ENCODE measurements at places on chromosomes 5 and 9.

DNA sequence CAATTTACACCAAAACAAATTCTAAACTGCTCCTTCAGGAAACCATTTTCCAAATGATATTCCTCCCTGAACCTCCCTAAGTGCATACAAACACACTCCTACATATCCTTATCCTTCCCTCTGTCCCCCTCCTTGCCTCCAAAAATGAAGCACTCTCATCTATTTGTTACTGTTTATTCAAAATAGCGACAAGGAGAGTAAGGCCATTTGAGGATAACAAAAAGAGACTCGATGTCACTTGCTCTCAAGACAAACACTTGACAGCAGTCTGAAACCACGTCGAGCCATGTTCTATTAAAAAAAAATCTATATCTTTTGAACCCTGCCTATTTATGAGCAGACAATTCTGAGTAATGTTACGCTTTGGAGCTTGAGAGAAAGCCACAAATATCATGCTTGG is 547.9 kb downstream of the DTWD2 start:
- no peak for DNase-seq

GRCh38 chr9:134328341-134328840 is 2.1 kb downstream of the RXRA start:
- DNase-seq, result no peak

GRCh38 chr5:131067636-131068035 is 97.4 kb downstream of the HINT1 start:
- no peak for DNase-seq

DNA sequence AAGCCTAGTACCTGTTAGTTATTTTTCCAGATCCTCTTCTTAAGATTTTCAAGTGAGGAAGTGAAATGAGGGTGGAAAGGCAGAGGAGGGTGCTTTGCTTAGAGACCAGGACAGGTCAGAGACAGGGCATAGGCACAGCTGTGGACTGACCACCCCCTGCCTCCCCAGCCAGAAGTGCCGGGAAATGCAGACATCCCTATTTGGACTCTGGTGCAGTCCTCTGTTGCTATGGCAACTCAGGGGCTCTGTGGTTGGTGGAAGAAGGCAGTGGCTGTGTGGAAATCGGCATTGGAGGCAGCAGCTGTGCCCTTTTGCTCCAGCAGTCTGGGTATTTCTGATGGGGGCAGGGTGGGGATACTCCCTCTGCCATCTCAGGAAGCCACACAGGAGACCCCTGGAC is 43.3 kb upstream of the NDFIP1 start:
- no peak for DNase-seq

DNA sequence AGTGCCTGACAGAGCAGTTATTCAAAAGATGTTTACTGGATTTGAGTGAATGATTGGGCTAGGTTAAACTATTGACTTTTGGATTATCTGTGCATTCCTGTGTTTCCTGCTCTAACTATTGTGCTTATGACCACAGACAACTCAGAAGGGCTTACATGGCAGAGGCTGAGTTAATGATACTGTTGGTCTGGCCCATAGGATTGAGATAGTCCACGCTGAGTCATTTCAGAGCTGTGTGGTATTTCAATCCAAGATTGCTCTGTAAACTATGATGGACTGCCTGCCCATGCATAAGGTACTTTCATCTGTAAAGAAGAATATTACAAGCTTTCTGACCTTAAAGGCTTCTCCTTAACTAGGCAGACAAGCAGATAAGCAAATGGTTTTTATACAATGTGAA is 49.1 kb upstream of the SLIT3 start:
- no peak for DNase-seq

DNA sequence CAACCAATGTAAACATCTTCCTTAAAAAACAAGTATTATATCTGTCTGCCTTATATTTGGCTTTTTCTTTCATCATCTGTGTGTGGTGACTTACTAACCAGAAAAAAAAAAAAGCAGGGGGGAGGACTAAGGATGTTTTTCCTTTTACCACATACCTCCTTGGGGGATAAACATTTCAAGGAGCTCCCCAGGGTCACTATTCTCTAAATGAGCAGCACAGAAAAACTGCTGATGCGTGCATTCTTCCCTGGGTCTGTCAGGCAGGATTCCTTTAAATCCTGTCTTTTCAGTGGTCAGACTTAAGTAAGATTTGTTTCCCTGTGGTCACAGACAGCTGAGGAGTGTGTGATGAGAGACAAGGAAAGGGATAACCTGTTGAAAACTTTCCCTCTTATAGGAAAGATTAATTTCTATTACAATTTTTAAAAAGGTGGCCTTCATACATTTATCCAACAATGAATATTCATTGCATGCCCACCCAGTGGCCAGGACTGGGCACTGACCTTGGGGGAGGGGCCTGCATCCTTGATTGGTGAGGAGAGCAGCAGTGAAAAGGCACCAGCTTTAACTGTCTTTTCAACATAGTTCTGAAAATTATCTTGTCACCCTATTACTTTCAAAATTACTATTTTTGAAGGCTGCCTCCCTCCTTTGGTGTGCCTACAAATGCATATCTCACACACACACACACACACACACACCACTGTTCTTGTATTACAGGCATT is 123.1 kb downstream of the TLE4 start:
- DNase-seq, result no peak

- DNase-seq, result no peak
Measured at GRCh38 chr9:27189426-27189825, 80.4 kb downstream of the TEK start.

GRCh38 chr5:167485061-167485774 is 806.2 kb upstream of the WWC1 start:
- DNase-seq, result no peak

- no peak for DNase-seq
Measured at GRCh38 chr5:171808453-171808852, 22.8 kb downstream of the SMIM23 start.

DNA sequence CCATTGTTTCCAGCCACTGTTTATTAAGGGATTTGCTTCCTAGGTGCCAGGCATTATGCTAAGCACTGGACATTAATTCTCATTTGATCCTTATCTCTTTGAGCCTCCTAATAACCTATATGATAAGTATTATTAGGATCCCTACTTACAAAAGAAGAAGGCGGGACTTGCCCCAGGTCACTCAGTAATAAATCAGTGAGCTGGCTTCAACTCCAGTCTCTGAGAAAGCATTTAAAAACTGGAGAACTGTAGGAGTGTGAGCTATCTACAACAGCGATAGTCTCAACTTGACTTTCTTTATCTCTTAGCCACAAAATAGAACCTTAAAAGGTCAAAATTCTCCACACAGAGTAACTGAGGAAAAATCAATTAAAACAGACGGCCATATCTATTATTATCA is 155.0 kb downstream of the GNAQ start:
- no peak for DNase-seq

DNA sequence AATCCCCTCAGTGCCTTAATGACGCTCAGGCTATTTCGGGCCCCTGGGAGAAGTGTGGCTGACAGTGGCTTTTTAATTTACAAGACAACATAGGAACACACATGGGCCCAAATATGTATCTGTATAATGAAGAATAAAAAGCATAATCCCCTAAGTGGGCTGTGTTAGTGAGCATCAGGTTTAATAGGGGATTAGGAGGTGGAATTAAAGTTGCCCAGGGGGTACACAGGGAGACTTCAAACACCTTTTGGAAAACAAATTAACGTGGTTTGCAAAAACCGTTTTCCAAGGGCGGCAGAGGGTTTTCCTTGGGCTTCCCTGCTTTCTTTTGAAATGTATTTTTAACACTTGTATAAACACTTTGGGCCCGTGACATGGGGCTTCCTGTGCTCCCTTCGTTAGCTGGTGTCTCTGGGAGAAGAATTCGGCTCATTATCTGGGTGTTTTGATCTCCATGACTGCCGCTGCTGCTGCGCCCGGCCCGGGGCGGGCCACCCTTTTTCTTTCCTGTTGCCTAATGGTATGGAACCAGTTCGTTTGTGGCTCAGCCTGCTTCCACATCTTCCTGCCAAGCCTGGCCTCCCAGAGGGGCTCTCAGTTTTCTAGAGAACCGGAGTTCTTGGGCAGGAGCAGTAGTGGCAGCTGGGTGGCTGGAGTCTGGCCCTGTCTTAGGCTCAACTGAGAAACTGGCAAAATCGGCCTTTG is 173.0 kb downstream of the MACROH2A1 start:
- no peak for DNase-seq

- no peak for DNase-seq
Measured at GRCh38 chr5:75664979-75665378, 52.3 kb downstream of the POC5 start.

GRCh38 chr9:93254806-93255493 is 71.0 kb downstream of the WNK2 start:
- DNase-seq, result no peak

- no peak for DNase-seq
Measured at GRCh38 chr5:4541334-4541733, 598.8 kb upstream of the ADAMTS16 start.

DNA sequence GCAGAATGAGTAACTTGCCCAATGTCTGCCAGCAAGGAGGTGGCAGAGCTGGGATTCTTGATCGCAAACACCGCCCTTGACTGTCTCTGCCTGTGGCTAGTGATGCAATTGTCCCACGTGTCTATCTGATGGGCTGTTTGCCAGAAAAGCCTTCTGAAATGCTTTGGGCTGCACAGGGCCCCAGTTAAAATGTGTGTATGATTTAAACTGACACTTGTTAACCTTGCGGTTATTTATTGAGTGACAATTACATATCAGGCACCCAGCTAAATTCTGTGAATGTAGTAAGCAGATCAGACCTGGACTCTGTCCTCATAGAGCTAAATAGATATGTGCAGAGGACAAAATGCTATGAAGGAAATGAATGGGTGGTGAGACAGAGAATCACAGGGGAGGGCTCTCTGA is 11.6 kb upstream of the IL12B start:
- DNase-seq, result peak; percentile 53

GRCh38 chr5:169300468-169301385 is at the start of gene SLIT3:
SLIT3 (minus strand) TSS chr5:169301139; CDS start chr5:169300709, 430 bp downstream.
- no peak for DNase-seq

- no peak for DNase-seq
Measured at GRCh38 chr5:43305948-43306565, 7.2 kb downstream of the HMGCS1 start.

GRCh38 chr5:67268231-67269021 is 71.8 kb upstream of the CD180 start:
- no peak for DNase-seq

DNA sequence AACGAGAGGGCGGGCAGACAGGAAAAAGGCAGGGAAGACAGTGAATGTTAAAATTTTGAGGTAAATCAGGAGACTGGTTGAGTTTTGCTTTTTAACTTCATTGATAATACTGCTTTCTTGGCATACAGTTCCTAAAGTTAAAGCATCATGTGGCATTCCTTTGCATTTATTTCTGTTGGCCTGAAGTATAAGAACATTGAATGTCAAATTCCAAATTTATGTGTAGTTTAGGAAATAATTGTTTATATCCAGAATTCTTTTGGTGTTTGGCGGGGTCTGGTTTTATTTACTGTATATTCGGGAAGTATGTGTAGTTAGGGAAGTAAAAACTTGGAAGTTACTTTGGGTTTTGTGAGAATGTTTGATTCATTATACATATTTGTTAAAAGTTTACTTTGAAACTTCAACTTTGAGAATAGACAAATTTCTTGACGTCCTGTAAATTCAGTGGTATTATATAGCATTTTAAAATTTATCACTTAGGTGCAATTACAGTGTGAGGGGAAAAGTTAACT is 83.2 kb downstream of the PTPDC1 start:
- no peak for DNase-seq

DNA sequence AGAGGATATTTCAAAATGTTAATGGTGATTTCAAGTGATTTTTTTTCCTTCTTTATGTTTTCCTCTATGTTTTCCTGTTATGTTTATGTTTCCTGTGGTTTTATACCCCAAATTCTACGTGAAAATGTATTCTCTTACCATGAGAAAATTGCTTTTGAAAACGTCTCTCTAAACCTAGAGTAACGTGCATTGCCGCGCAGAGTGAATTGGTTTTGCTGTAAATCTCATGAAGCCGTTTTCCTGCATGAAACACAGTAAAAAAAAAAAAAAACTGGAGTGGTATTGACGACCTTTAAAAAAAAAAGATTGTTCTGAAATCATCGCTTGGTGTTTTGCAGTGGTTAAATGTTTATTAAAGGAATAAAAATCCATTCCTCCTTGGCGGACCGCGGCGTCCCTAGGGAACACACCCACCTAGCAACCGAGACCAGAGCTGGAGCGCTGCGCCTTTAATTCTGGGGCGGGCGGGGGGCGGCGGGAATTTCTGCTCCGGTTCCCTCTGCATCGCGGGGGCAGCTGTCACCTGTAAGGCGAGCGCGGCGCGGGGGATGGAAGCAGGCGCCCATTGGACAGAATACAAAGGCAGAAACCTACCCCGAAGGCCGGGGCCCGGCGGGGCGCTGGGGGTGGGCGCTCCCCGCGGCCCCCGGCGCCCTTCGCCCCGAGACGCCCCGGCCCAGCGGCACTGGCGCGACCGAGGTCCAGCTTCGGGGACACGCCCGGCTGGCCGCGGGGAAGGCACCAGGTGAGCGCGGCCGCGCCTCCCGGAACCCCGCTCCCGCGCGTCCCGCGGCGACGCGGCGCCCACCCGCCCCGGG is at the start of gene SOWAHA:
Gene SOWAHA (plus strand): TSS at position 522 of the 818 bp plus-strand sequence. CDS start 320 bp downstream, outside the sequence.
- DNase-seq, result no peak

DNA sequence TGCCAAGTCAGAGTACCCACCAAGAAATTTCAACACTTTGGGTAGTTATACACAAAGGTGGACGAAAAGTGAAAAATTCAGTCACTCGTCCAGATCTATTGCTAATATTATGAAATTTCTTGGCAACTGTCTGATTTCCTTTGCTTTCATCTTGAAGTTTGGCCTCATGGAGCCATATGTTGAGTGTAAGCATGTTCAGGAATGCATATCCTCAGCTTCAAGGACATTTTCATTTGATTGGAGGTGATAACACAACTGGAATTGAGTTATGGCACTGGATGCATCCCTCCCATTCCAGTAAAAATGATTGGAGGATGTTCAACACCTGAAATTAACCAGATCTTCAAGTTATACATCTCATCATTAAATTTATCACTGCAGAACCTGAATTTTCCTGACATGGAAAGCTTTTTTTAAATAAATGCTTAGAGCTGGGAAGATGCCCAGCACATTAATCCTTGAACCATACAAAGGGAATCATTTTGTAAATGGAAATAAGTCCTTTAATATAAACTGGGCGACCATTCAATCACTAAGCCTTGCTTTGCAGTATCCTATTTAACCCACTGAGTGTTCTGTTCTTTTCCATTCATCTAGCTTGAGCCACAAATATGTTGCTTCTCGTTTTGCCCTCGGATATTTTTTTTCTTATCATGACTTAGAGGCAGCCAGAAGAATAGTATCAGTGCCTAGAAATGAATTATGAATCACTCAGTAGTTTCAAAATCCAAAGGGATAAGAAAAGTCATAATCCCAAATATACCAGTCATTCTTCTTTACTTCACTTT is 273.7 kb upstream of the PIK3R1 start:
- DNase-seq, result no peak

DNA sequence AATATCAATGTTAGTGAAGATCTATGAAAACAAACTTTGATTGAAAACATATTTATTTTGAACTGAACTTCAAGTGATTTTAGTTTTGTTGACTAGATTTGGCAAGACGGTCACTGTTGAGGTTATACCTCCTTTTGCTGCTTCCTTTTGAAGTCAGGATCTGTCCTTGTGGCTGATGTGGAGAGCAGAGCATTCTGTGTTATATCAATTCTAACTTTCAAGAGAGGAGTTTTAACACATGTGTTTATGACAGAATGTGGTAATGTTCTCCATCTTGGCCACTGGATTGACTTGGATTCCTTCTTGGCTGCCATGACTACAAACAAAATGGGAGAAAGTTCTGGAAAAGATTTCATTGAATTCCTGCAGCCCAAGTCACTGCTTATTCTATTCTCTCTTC is 104.0 kb upstream of the ACTBL2 start:
- DNase-seq, result no peak

- no peak for DNase-seq
Measured at GRCh38 chr5:118321081-118321480, 667.3 kb downstream of the DTWD2 start.
